ENCODE measurements at places on chromosomes 16 and 17. TPM values are rescaled to one million over a fixed set of nuclear protein-coding genes. Genes with fewer than 3 reads are reported as not detected.

DNA sequence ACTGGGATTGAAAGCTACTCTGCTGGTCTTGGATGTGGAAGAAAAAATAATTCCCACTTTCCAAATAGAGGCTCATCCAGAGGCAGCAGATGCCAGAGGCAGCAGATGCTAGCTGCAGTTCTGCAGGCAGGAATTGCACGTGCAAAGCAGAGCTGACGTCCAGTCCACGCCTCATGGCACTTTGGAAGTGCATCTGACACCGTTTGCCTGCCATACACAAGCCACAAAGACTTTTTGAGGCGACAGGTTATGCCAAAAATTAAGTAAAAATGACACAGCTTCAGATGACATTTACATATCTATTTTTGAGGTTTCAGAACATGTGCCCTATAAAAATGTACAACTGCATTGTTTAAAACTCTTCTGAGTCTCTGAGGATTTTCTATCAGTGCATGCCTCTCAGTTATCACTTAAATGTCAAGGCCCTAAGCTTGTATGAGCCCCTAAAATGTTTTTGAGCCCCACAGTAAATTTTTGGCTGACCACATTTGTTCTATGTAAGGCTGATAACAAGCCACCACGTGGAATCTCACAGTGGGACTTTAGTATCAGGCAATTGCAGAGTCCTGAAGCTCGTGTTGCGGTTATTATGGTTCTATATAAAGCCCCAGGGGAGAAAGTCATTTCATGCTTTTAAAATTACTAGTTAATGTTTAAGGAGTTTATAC is 239.2 kb downstream of the PRKCA start:
- DNase-seq: peak; percentile 87

- no peak for DNase-seq
Measured at GRCh38 chr16:55513616-55514015, 4.7 kb downstream of the LPCAT2 start.

DNA sequence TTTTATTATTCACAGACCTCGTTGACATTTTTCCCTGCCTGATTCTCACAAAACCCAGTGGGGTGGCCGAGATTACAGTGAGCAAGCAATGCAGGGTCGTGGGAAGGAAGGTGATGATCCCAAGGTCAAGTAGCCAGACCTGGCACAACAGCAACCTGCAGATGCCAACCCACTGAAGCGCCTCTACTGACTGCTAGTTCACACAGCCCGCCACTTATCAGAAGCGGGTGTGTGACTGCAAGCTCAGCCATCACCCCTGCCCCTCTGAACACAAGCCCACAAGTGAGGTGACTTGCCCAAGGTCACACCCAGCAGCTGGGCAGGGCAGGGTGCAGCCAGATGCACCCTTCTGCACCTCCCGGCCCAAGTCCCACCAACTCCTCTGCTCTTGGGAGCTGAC is 7.1 kb downstream of the TFAP4 start:
- DNase-seq: no peak

DNA sequence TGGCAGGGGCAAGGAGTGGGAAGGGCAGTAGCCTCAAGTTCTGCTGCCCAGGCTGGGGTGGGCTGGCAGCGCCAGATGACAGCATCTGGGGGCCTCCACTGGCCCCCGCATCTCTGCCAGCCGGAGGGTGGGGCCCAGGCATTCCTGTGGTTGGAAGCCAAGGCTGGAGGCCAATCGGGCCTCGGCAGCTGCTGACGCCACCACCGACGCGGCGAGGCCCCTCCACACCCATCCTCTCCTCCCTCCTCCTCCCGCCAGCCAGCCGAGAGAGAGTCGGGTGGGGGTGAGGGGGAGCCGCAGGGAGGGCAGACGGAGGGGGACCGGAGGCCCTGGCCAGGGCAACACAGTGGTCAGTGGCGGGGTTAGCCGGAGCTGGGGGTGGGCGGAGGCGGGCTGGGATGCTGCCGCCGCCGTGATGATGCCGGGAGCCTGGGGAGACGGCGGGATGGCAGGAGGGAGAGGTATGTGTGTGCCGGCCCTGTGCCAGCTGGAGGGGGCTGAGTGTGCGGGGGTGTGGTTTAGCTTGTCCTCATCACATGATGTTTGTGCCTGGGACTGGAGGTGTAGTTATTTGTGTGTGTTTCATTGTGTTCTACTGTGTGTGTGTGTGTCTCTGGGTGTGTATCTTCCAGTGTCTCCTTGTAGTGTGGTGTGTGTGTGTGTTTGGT is 36.6 kb downstream of the ARHGAP23 start:
- peak; percentile 91 for DNase-seq

- DNase-seq: no peak
Measured at GRCh38 chr16:54180421-54181359, 105.9 kb downstream of the IRX3 start.

DNA sequence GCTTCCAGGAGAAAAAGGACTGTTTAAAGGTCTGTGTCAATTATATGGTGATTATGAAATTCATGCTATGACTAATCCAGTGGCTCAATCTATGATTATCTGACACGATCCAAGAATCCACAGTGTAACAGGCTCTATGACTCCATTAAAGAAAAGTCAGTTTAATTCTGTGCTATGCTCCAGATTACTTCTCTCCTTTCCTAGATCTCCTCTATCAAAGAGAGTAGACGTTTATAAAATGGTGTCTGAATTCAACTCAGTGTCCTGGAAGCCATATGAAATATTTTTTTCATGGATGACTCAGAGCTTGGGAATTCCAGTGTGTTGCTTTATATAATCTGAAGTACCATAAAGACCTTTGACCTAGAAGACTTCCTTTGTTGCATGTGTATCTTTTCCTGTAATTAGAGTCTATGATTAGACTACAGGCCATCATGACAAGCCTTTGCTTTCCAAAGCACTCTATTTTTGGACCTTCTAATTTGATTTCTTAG is 27.0 kb upstream of the NF1 start:
- peak; percentile 79 for DNase-seq

- DNase-seq: peak; percentile 28
Measured at GRCh38 chr17:1573932-1574696, 11.5 kb upstream of the PITPNA start.

DNA sequence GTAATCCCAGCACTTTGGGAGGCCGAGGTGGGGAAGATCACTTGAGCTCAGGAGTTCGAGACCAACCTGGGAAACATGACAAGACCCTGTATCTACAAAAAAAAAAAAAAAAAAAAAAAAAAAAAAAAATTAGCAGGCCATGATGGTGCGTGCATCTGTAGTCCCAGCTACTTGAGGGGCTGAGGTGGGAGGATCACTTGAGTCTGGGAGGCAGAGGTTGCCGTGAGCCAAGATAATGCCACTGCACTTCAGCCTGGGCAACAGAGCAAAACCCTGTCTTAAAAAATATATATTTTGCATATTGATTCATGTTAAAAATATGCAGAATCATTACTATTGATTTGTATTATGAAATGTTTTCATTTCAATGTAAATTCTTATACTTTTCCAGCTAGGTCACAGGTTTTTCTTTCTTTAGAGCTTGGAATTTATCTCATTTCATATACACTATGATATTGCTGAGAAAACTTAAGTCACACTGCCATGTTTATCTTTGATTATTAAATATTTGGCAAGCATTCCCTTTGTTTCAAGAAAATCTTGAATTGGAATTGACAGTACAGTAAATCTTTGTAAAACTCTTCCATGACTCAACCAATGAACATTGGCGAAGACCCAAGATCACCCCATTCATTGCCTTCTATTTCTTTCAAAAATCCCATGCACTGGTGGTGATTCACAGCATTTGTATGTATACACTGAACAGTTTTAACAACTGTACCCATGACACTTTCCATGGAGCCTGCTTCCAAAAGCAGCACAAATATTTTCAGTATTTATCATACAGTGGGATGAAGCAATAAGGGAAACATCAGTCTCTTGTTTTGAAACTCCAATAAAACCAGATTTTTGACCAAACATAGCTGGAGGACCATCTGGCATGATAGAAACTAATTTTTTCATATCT is 83.5 kb upstream of the TNRC6A start:
- DNase-seq: peak; percentile 100

GRCh38 chr16:67425580-67425979 is 5.3 kb upstream of the HSD11B2 start:
- DNase-seq: no peak

DNA sequence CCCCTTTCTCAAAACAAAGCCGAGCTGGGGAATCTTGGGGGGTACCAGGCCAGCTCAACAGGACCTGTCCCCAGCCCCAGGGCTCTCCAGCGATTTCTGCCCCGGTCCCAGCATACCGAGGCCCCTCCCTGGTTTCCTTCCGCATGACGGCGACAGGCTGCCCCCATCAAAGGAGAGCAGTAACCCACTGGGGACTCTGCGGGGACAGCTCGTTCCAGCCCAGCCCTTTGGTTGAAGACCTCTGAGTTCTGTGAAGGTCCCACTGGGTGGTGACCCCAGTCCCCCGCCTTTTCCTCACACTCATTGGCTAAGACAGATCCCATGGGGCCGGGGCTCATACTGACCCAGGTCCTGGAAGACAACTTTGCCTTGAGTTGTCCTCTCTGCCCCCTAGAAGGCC is 4.1 kb downstream of the SMTNL2 start:
- no peak for DNase-seq

DNA sequence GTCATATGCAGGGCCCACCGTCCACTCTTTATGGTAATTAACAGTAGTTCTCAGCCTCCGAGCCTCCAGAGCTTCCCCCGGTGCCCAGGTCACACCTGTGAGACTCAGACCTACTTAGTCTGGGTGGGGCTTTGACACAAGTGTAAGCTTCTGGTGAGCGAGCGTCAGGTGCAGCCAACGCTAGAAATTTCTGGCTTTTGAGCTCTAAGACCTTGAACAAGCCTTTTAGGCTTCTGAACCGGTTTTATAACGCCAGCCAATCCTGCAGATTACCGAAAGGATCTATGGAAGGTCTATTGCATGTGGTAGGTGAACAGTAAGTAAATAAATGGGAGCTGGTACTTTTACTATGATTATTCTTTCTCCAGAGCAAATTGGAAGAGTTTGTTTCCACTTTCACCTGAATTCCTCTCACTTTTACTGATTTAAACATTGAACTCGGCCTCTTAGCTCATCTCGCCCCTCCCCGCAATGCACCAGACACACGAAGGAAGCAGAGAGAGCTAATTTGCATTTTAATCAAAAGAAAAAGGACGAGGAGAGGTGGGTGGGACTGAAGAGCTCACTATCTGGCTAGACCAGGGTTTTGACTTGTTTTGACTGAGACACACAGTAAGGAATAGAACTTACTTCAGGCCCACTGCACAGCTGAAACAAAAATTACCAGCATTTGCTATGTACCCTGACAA is 47.1 kb downstream of the ABAT start:
- no peak for DNase-seq

- no peak for DNase-seq
Measured at GRCh38 chr17:82050761-82051641, 610 bp downstream of the RFNG start.

DNA sequence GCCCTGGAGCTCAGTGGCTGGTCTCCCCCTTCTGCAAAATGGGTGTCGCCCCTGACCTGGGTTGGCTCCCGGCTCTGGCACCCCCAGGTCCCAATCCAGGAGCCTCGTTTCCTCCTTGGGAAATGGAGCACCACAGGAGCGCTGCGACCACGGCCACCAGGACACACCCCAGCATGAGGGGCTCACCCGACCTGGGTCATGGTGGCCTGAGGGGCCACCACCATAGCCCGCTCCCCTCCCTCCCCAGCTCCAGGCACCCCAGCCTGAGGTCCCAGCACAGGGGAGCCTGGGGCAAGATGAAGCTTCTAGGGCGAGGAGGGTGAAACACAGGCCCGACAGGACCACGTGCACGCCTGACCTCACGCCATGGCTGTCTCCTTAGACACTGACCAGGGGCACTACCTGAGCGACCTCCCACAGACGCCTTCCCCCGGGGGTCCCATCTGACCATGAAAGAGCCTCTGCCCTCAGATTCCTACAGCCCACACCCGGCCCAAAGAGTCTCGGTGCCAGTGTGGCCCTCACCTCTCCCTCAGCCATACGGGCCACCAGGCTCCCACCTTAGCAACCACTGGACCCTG is 11.8 kb downstream of the BCAR1 start:
- no peak for DNase-seq

DNA sequence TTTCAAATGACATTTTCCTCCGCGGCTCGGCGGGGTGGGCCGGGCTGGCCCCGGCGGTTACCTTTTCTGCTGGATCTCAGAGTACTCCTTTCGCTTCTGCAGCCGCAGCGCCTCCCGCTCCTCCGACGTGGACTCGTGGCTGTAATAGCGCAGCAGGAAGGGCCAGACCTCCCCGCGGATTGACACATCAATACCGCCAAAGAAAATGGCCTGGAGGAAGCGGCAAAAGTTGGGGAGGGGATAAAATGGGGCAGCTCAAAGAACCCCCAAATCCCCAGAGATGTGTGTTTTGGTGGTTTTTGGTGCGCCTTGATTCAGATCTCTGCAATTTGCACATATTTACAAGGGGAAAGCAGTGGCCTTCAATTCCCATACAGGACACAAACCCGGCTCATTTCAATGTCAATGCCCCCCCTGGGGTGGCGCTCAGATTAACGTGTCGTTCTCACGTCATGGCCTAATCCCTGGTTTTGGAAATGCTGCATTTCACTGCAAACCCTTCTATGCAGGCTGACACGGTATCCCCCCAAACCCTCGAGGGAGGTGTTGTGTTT is 85.9 kb downstream of the TBC1D16 start:
- DNase-seq: no peak

DNA sequence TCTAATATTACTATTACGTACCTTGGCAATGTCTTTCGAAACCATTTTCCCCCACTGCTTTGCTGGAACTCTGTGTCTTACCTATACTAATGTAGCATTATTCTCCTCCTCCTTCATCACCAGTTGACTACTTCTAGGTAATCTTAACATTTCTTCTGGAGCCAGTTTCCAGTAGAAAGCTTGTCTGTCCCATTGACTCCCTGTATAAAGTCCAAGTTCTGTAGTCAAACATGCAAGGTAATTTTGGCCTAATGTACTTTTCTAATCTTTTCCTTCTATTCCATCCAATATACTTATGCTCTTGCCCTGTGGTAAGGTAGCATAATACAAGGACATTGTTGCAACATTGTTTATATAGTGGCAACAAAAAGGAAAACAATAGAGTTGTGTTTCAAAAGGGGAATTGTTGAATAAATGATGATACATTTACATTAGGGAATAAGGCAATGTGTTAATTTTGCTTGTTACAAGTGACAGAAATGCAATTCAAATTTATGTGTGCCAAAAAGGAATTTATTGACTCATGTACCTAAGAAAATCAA is 27.9 kb downstream of the OMG start:
- no peak for DNase-seq

VMO1 gene
- 0.35 TPM for total RNA-seq

NGFR gene
- total RNA-seq: 0.21 TPM

TBC1D3H gene
- not detected for total RNA-seq

UNC45B gene
- total RNA-seq: not detected

P2RX5 gene
- 18.0 TPM for total RNA-seq
